ENCODE measurements at places on chromosomes 6 and 20. TPM values are rescaled to one million over a fixed set of nuclear protein-coding genes. Genes with fewer than 3 reads are reported as not detected.

DNA sequence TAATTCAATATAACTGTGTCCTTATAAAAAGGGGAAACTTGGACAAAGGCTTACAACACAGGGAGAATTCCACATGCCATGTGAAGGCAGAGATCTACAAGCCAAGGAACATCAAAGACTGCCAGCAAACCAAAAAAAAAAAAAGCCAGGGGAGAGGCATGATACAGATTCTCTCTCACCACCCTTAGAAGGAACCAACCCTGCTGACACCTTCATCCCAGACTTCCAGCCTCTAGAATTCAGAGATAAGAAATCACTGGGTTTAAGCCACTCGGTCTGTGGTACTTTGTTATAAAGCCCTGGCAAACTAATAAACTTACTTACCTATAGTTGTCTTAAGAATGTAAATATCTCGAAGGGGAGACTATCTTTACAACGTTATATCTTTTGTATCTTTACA, 4.4 kb downstream of the SERINC3 start:
- H3K36me3 ChIP-seq, result peaks cover 17% of the 10 kb centered on the region
- no peak overlapping the region for H3K4me3 ChIP-seq
- 0 out of 2 replicates have a peak, but pooled peaks cover 3% of the 10 kb centered on the region for H3K27me3 ChIP-seq
- no peak for DNase-seq
- H3K4me1 ChIP-seq, result peaks cover 56% of the 10 kb centered on the region
- H3K27ac ChIP-seq, result no peak overlapping the region

DNA sequence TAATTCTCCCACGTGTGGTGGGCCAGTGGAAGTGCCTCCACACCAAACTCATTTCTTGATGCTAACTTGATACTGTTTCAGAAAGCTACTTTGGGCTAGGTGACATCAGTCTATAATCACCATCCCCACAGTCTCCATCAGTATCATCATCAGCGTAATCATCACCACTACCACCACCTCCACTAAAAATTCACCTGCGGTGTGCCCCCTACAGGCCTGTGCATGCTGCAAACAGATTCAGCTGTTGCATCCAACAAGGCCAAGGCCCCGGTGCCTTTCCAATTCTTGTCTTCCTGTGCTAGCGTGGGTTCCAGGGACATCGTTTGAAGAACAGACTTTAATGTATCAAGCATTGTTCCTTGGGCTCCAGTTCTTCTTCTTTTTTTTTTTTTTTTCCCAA, 201.3 kb upstream of the EXOC2 start:
- DNase-seq, result no peak
- no peak overlapping the region for H3K27ac ChIP-seq
- H3K4me3 ChIP-seq, result no peak overlapping the region
- no peaks in the 10 kb centered on the region for H3K36me3 ChIP-seq

DNA sequence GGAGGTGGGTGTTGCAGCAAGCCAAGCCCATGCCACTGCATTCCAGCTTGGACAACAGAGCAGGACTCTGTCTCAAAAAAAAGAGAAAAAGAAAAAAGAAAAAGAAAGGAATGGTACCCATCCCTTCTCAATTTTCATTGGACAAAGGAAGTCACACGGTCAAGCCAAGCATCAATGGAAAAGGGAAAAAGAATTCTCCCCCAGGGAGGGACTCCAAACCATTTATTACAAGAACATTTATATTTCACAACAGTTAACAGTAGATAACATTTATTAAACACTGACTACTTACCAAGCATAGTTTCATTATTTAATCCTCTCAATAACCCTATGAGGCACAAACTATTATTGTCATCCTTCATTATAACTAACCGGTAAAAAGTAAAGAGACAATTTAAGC, 6.6 kb upstream of the KIF13A start:
- peaks cover 4% of the 10 kb centered on the region for H3K36me3 ChIP-seq
- H3K4me1 ChIP-seq, result peaks cover 58% of the 10 kb centered on the region
- H3K27me3 ChIP-seq, result peaks cover 1% of the 10 kb centered on the region

- H3K27ac ChIP-seq, result no peak within 1 kb of the TSS
- peaks cover 19% of the 10 kb centered on the region for H3K4me1 ChIP-seq
- H3K27me3 ChIP-seq, result peaks cover 13% of the 10 kb centered on the region
- H3K4me3 ChIP-seq, result peak within 1 kb of the TSS; percentile 86
- H3K36me3 ChIP-seq, result 0 out of 2 replicates have a peak, but pooled peaks cover 6% of the 10 kb centered on the region
These were observed at the start of gene RGS17 for GRCh38 chr6:153131037-153131981. Gene RGS17, minus strand, starts transcription at chr6:153131282. Its CDS starts 87,264 bp downstream, at chr6:153044018.

GRCh38 chr20:14824996-14825395, 487.6 kb upstream of the FLRT3 start:
- H3K27ac ChIP-seq, result no peak overlapping the region
- H3K4me1 ChIP-seq, result no peaks in the 10 kb centered on the region
- H3K27me3 ChIP-seq, result no peaks in the 10 kb centered on the region
- no peak overlapping the region for H3K4me3 ChIP-seq
- H3K36me3 ChIP-seq, result no peaks in the 10 kb centered on the region

- no peaks in the 10 kb centered on the region for H3K4me1 ChIP-seq
- DNase-seq, result no peak
- no peak overlapping the region for H3K4me3 ChIP-seq
- H3K36me3 ChIP-seq, result no peaks in the 10 kb centered on the region
- H3K27me3 ChIP-seq, result no peaks in the 10 kb centered on the region
These were observed 114.7 kb upstream of the SPTLC3 start for GRCh38 chr20:12894089-12894488.

- H3K36me3 ChIP-seq, result no peaks in the 10 kb centered on the region
- no peak overlapping the region for H3K27ac ChIP-seq
- no peak for DNase-seq
- no peak overlapping the region for H3K4me3 ChIP-seq
- H3K27me3 ChIP-seq, result peaks cover 25% of the 10 kb centered on the region
These were observed 61.2 kb downstream of the VEGFA start for GRCh38 chr6:43831191-43831590.

DNA sequence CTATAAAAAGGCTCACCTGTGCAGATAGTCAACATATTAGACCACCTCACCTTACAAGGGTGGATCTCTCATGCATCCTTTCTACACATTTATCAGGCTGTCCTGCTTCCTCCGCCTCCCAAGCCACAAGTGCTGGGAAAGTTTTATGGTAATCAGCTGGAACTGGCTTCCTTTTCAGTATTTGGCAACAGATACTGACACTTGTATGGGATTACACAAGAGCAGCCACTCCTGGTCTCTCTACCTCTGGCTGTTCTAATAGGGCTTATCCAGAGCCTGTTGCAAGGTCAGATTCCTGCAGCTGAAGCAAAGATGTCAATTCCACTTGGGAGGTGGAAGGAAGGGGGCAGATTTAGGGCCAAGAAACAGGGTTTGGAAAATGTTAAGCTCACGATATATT, 503 bp upstream of the GPLD1 start:
- H3K27me3 ChIP-seq, result peaks cover 11% of the 10 kb centered on the region
- H3K27ac ChIP-seq, result no peak overlapping the region
- peak; percentile 11 for DNase-seq

GRCh38 chr20:54097236-54097529, 26.8 kb upstream of the BCAS1 start:
- no peak for DNase-seq
- H3K27me3 ChIP-seq, result no peaks in the 10 kb centered on the region
- H3K4me3 ChIP-seq, result no peak overlapping the region

- no peak overlapping the region for H3K4me3 ChIP-seq
- peaks cover 6% of the 10 kb centered on the region for H3K27me3 ChIP-seq
- H3K36me3 ChIP-seq, result peaks cover 4% of the 10 kb centered on the region
- no peak for DNase-seq
- no peak overlapping the region for H3K27ac ChIP-seq
These were observed 12.7 kb upstream of the GSTA3 start for GRCh38 chr6:52922161-52922560.

FOXF2 gene
- total RNA-seq, result 17.2 TPM

CRISP3 gene
- not detected for total RNA-seq

RIPPLY2 gene
- not detected for total RNA-seq

DCDC2 gene
- total RNA-seq, result not detected
